ENCODE measurements at places on chromosomes 2 and 18.

GRCh38 chr18:79241755-79242154, 154.0 kb upstream of the NFATC1 start:
- no peak for DNase-seq

- DNase-seq, result no peak
Observed at GRCh38 chr18:14747513-14748474, at the start of gene ANKRD30B. Gene ANKRD30B, plus strand, starts transcription at chr18:14748172. Its CDS starts 248 bp downstream, at chr18:14748420.

DNA sequence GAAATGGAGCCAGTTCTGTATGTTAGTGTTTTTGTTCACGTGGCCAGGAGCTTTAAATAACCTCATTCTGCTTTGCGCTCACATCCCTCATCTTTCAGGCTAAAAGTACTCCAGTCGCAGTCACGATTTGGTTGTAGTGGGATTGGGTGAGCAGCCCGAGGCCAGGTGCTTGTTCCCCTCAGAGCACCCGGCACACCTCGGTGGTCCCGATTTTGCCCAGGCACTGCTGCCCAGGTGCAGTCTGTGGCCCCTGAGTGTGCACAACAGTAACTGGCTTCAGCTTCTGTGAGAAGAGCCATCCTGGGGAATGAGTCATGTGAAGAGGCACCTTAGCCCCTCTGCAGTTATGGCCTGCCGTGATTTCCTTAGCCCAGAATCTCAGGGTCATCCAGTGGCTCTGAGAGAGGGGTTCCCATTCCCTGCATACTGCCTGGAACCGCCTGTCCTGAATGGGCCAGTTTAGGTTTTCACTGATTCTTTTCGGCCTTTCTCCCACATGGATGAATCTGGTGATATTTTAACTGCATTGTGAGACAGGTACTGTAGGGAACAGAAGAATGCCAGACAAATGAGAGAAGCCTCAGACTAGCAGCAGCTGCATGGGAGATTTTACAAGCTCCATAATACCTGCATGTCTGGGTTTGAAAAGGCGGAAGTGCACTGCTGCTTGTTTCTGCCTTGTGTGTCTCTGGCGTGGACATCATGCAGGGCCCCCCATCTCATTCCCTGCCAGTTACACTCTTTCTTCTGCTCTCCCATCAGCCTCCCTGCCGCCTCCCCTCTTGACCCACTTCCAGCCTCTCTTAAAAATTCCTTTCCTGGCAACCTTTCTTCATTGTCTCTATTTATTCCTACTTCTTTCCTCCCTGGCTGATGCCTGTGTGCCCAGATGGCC, 33.5 kb downstream of the IMPA2 start:
- no peak for DNase-seq

DNA sequence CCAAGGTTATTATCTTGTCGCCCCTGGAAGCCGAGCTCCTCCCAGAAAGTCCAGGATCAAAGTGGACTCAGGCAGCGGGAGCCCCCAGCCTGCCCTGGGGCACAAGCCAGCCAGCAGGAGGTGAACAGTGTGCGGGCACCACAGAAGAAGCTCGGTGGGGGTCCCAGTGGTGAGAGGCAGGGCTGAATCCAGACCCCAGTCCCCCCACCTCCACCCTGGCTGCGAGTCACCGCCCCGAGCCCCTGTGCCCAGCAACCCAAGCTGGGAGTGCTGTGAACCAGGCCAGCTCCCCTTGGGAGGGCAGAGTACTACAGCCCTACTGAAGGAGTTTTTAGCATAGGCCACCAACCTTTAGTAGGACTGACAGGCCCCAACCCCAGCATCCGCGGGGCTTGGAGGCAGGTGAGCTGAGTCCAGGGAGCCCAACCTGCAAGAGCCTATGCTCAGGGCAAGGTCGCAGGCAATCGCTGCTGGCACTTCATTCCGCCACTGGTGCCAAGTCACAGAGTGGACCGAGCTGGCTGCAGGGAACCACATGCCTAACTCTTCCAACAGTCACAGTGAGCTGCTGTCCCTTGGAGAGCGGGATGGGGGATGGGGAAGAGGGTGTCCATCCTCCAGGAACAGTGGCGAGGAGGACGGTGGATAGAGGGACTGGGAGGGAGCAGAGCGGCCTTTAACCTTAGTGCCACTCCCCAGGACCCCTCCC, 3.0 kb downstream of the PIEZO2 start:
- no peak for DNase-seq

- no peak for DNase-seq
Observed at GRCh38 chr18:37871561-37871960, 306.0 kb upstream of the CELF4 start.

DNA sequence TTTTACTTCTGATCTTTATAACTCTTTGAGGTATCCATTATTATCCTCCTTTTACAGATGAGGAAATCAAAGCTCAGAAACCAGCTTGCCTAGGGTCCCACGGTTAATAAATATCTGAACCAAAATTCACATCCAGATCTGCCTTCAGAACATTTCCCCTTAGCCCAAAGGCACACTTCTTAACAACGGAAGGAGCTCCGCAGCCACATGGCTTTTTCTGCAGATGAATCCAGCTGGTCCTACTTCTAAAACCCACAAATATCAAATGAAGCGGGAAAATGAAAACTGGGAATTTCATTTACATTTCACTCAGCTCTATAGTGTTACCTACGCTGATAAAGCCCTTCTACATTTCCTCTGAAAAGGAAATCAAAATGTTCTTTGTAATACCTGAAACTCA, 357.0 kb upstream of the ID2 start:
- DNase-seq, result no peak

- DNase-seq, result no peak
Observed at GRCh38 chr18:813172-814071, 1.4 kb upstream of the YES1 start.

DNA sequence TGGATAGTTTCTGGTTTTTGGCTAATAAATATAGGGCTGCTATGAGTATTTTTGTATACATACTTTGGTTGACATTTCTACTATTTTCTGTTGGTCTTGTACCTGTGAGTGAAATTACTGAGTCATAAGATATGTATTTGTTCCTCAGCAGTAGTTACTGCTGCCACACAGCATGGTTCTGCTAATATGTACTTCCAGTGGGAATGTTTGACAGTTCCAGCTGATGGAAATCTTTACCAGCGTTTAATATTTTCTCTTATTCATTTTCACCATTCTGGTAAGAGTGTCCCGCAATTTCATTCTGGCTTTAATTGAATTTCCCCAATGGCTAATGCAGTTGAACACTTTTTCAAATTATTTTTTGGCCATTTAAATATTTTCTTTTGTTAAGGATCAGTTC, 57.9 kb upstream of the IL1R1 start:
- DNase-seq, result no peak

GRCh38 chr18:74153793-74154192, 5.5 kb downstream of the TIMM21 start:
- DNase-seq, result no peak

GRCh38 chr2:178863130-178863855, 56.1 kb upstream of the TTN start:
- DNase-seq, result no peak

GRCh38 chr2:56892382-56892781, 708.6 kb downstream of the CCDC85A start:
- DNase-seq, result no peak

DNA sequence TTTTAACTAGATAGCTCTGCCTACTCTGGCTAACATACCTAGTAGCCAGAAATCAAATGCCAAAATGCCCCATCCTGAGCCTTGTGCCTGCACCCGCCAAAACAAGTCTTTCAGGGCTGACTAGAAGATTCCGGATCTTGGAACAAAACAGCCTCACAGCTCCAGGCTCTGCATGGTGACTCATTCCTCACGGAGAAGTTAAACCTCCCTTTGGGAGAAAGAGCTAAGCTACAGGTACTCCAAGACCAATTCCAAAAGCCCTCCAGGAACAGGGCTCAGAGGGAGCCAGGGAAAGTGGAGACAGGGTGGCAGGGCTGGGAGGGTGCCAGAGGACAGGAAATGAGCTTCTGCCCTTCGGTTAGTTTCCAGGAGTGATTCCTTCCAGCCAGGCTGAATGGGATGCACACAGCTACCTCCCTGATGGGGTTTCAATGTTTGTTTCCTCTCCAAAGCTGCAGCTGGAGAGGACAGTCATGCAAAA, 295.6 kb downstream of the TNS1 start:
- no peak for DNase-seq

DNA sequence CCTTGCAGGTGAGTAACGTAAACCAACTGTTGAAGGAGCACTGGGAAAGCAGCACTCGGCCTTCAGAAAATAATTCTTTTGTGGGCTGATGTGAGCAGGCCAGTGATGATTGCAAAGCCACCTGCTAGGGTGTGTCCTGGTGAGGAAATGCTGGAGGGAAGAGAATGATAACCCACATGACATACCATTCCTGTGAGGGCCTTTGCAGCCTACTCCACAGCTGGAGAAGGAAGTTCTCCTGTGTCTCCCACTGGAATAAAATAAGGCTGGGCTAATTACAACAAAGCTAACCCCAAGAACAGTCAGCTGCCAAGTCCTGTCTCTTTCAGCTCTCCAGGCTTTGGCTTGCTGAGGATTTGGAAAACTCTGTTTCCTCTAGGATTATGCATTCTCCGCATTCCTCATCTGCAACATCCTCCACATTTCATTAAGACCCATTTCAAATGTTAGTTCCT, 16.7 kb upstream of the DSG1 start:
- DNase-seq, result no peak

DNA sequence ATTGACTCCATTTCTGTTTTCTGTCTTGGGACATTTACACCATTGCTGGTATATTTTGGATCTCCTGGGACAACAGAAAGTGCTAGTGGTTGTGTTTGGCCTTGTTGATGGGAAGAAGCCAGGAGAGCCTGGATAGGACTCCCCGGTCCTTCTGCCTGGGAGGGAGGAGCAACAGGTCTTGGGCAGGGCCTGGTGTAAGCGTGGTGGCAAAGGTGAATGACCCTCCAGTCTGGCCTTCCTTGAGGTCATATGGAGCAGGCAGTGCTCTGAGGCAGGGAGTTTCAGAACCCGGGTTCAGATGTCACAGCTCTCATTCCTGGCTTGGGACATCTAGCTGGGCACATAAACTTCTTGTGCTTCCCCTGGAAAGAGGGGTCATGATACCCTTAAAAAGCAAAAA, 56.0 kb upstream of the RBM44 start:
- no peak for DNase-seq

DNA sequence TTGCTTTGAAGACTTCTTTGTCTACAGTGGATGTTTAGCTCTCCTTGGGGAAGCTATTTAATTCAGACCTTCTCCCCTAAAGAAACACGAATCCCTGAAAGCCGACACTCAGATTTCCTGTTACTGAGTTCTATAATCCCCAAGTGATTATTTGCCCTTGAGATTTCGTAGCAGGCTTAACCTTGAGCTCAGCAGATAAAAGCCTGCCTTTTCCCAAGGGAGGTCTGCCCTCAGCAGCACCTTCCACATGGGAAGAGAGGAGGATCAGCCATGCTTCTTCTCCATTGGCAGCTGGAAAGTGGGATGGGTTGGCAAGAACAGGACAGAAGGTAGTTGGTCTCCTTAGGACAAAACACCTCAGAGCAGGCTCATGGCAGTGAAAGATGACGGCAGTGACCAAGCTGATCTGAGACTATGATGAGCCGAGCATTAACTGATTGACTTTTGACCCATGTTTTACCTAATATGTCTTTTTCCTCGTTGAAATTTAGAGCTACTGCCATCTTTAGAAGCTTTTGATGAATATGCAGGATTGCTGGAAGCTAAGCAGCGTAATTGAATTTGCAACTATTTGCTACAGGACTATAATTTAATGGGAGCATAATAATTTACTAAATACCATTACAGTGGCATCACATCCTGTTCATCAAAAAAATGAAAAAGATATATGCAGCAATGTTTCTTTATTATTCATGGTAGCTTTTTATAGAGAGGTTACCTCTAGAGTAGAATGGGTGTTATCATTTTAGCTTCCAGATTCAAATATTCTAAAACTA, 511.1 kb upstream of the ID2 start:
- DNase-seq, result no peak

DNA sequence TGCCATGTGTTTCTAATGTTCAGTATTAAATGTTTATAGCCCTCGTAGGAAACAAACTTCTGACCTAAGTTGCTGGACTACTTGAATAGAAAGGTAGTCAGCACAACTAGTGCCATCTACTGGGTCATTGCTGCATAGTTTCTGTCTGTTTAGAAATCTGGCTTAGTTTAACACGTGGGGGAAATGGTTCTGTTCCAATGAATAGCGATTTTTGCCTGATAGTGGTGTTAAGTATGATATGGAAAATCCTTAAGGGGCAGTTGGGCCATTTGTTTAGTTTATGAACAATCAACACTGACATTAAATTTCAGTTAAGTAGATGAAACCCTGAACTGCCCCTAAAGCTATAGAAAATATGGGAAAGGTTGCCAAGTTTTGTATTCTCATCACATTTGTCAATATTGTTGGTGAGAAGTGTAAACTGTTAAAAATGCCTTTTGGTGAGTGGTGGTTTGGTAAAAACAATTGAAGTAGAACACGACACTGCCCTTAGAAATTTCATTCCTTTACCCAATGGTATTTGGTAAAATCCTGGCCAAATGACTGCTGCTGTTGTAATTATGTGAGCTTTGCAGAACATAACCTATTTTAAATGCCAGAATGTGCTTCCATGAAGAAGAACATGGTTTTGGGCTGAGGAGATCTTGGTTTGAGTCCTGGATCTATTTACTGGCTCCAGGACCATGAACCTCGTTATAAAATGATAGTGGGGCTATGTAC, 13.2 kb downstream of the NABP1 start:
- no peak for DNase-seq

GRCh38 chr2:40363631-40364030, 88.3 kb downstream of the SLC8A1 start:
- DNase-seq, result no peak

DNA sequence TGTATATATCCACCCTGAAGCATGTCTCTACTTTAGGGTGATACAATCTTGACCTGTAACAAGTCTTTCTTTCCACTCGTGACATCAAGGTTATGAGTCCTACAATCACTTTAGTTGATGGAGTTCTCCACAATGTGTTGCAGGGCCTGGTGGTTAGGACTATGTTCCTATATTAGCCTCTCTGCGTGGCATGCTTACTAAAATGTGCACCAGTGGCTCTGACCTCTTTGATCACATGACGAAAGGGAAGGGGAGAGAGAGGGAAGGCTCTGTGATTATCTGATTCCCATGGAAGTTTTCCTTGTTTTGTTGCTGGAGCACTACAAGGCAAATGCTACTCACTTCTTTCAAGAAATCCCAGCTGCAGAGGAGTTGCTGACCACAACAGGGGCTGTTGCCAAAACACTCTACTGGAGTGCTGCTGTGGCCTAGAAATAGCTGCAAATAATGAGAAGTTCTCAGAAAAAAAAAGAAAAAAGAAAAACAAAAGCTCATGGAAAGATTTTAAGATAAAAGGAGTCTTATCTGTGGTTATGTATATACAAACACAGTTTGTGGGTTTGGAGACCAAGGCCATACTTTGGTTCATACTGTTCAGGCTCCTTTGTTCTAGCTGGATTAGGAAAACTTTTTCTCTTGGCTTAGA, 272.8 kb upstream of the MMADHC start:
- DNase-seq, result no peak

- no peak for DNase-seq
Observed at GRCh38 chr2:163266772-163267171, 428.2 kb upstream of the KCNH7 start.

DNA sequence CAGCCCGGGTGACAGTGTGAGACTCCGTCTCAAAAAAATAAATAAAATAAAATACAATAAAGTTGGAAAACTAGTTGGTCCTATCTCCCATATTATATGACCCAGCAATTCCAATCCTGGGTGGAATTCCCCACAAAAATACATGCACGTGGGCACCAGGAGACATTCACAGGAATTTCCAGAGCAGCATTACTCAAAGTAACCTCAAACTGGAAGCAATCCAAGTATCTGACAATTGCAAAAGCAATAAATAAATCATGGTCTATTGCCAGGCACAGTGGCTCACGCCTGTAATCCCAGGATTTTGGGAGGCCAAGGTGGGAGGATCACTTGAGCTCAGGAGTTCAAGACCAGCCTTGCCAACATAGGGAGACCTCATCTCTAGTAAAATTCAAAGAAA, 101.2 kb upstream of the MAP4K4 start:
- no peak for DNase-seq
